GM12878 (cell line): ENCODE measurements at places on chromosomes 4 and X. TPM values are rescaled to one million over a fixed set of nuclear protein-coding genes. Genes with fewer than 3 reads are reported as not detected.

The SPANXN3 gene
- not detected in 2 replicates for total RNA-seq

The CENPVL2 gene
- not detected in 2 replicates for total RNA-seq

The PROM1 gene
- total RNA-seq, result 0.08 TPM in 1 of 2 replicates, not detected in the other

The ITIH6 gene
- total RNA-seq, result not detected in 2 replicates

The TXLNG gene
- 19.7 and 20.1 TPM in 2 replicates for total RNA-seq

The SGCB gene
- total RNA-seq, result 7.7 and 8.8 TPM in 2 replicates

DNA sequence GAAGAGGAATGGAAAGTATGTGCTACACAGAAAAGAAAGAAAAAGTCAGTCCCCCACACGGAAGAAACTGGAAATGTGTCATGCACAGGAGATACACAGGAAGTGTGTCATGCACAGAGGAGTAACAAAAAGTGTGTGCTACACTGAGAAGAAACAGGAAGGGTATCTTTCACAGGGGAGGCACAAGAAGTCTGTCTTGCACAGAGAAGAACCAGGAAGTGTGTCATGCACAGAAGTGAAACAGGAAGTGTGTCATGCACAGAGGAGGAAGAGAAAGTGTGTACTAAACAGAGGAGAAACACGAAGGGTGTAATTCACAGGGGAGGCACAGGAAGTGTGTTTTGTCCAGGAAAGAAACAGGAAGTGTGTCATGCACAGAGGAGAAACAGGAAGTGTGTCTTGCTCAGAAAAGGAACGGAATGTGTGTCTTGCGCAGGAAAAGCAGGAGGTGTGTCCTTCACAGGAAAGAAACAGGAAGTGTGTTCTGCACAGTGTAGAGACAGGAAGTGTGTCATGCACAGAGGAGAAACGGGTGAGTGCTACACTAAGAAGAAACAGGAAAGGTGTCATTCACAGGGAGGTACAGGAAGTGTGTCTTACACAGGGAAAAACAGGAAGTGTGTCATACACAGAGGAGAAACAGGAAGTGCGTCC lies 527.2 kb upstream of the PRKX start:
- DNase-seq, result no peak

DNA sequence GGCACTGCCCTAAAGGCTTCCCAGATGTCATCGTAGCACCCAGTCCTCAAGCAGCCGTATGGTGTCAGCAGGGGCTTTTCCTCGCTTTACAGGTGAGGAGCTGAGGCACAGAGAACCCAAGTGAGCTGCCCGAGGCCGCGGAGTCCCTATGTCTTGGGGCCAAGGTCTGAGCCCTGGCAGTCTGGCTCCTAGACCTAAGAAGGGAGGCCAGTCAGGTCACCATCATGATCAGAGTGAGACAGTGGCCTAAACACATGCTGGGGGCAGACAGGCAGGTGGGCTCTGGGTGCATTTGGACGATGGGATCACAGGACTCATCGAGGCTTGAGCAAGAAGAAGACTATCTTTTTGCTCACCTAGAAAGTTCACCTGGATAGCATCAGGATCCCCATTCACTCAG lies 94.9 kb downstream of the WFS1 start:
- no peak for DNase-seq

- DNase-seq, result no peak
Observed at GRCh38 chrX:138886769-138887168, 175.3 kb upstream of the FGF13 start.

DNA sequence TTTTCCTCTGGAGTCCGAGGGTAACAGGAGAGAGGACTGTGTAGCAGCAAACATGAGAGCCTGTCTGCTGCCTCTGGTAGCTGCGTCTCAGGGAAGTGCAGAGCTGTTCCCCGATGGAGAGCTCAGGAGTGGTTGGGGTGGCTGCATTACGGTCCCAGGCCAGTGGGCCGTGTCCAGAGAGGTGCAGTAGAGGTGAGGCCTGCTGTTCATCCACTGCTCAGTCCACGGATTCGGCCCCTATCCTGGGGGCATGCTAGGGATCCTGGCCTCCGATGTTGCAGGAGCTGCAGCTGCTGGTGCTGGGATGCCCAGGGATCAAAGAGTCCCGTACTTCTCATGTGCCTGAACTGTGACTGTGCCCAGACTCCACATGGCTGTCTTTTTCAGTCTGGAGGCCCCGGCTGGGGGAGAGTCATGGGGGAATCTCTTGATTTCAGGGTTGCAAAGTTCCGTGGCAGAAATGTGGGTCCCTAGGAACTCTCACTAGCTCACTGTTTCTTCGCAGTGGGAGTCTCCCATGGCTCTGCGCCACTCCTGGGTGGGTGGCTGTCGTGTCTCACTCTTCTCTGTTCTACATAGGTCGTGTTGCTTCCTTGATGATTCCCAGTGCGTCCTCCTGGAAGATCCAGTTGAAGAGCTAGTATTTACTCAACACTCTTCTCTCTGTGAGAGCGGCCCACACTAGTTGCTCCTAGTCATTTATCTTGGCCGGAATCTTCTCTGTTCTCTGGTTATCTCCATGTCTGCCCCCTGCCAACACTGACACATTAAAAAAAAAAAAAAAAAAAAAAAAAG lies 109.5 kb upstream of the CENPE start:
- DNase-seq, result no peak

GRCh38 chr4:142405021-142405694 lies 440.9 kb downstream of the INPP4B start:
- peak; percentile 57 for DNase-seq

DNA sequence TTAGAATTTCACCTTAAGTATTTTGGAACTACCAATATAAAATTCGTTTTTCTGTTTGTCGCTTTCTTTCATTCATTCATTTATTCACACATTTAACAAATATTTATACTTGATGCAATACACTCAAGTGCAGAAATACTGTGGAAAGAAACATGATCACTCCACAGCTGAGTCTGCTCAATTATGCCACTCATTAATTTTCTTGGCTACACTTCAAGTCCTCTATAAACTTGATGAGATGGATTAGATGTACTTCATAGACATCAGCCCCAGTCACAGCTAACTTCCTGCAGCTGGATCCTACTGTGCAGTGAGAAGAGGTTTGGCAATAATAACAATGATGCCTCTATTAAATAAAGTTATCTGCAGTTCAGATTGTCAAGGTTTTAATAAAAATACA lies 208.1 kb downstream of the PDGFC start:
- no peak for DNase-seq

DNA sequence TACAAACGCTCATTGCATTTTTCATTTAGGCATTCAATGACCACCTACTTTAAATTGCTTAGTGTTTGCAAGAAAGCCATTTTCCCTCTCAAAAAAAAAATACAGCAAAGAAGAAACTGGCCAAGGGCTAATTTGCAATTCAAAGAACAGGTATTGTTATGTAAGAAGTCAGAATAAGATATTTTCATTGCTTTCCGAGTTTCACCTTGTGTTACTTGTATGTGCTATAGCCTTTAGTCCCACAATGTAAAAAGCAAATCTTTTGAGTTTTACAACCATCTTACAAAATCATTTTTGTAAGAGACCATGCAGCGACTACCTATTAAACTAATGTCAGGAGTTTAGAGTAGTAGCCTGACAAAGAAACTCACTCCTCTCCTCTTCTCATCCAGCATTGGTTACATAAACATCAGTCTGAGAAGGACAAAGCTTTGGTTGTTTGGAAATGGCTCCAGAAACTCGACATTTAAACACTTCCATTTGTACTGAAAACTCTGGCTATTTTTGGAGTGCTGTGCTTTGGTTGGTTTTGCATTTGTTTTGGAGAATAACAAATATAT lies 15.3 kb downstream of the TENM3 start:
- no peak for DNase-seq

DNA sequence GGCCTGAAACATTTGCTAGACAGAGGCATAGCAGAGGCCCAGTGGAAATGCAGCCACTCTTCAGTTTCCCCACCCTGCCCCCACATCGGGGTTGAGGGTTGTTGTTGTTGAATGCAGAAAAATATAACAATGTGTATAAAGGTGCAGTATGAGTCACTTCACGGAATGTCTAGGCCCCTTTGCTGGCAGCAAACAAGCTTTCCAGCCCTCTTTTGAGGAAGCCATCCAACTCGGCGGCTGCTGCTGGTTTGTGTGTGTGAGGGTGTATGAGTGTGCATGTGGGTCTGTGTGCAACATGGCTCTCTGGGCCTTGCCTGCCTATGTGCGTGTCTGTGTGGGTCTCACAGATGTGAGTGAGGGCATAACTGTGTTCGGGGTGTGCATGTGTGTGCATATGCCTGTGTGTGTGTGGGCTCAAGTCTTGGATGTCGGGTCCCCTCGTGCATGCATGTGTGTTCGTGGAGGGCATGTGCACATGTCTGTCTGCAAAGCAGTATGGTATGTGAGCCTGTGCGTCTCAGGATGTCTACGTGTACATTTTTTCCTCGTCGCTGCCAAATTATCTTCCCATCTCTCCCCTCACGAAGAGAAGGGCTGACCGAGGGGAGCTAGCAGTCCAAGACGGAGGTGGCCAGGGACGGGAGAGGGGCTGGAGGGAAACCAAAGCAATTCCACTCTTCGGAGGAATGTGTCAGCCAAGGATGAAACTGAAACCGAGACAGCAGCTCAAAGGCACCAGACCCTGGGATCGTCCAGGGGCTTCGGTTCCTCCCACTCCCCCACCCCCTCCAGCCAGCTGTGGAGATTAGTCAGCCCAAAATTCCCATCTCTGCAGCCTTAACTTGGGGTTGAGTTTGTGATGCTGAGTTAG lies 8.4 kb upstream of the ELF4 start:
- DNase-seq, result no peak

- no peak for DNase-seq
Observed at GRCh38 chrX:21838937-21839333, 482 bp upstream of the MBTPS2 start.
